Spinal cord (tissue), 10 donors: ENCODE measurements at places on chromosomes 6 and 20. TPM values are rescaled to one million over a fixed set of nuclear protein-coding genes. Genes with fewer than 3 reads are reported as not detected.
A peak's percentile ranks its signal among the peaks of the same experiment; 100 is the strongest.

Gene GABRR1
- not detected for total RNA-seq

Gene NRSN2
- total RNA-seq: 35.4 TPM

Gene TRIM40
- total RNA-seq: not detected

Gene HLA-DMB
- 22.3 TPM for total RNA-seq

Gene C6orf132
- total RNA-seq: 0.28 TPM

GRCh38 chr6:56802584-56802983 is 152.3 kb upstream of the BEND6 start:
- DNase-seq: peak; percentile 79

DNA sequence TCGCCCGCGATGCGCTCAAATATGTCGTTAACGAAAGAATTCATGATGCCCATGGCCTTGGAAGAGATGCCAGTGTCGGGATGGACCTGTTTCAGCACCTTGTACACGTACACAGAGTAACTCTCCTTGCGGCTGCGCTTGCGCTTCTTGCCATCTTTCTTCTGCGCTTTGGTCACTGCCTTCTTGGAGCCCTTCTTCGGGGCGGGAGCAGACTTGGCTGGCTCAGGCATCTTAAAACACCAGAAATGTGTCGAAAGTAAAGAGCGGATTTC is 36.4 kb downstream of the HFE start:
- DNase-seq: no peak

DNA sequence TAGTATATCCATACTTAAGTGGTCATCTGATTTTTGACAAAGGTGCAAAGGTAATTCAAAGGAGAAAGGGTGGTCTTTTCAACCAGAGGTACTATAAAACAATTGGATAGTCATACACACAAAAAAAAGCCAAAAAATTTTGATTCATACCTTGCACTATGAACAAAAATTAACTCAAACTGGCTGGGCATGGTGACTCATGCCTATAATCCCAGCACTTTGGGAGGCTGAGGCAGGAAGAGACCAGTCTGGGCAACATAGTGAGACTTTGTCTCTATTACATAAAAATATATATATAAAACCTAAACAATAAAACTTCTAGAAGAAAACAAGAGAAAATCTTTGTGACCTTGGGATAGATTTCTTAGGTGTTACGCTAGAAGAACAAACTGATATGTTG is 43.8 kb upstream of the ADIG start:
- DNase-seq: no peak

GRCh38 chr20:62133051-62133845 is 9.9 kb downstream of the PSMA7 start:
- DNase-seq: no peak

GRCh38 chr20:30487947-30488926 is 769.2 kb upstream of the DEFB115 start:
- DNase-seq: no peak

DNA sequence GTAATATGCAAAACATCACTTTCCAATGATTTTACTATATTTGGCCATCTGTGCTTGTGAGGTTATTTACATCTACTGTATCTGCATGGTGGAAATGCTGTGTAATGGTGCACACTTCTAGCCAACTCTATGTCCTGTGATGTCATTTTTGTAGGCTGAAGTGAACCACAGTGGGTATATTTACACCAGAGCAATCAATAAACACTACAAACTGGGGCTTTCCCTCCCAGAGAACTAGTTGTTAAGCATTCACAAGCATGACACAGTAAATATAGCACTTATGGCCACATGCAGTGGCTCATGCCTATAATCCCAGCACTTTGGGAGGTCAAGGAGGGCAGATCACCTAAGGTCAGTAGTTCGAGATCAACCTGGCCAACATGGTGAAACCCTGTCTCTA is 4.9 kb downstream of the SLC22A2 start:
- DNase-seq: no peak

- DNase-seq: no peak
Measured at GRCh38 chr6:74283532-74283931, 587.5 kb downstream of the CD109 start.

DNA sequence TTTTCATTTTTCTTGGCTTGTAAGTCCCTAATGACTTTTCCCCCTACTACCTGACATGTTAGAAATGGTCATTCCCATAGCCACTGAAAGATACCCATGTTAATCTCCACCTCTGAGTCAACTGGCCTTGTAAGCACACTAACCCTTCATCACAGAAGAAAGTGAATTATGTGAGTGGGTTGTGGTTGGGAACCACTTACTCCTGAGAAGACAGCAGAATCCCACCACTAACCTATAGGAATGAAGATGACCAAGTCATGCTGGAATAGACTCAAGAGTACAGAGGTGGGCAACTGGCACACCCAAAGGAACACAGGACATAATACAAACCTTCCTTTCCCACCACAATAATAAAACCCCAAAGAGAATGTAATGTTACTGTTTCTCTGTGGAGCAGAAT is 30.1 kb downstream of the RAMACL start:
- DNase-seq: no peak

GRCh38 chr6:55046869-55047422 is 127.4 kb upstream of the HCRTR2 start:
- DNase-seq: no peak

DNA sequence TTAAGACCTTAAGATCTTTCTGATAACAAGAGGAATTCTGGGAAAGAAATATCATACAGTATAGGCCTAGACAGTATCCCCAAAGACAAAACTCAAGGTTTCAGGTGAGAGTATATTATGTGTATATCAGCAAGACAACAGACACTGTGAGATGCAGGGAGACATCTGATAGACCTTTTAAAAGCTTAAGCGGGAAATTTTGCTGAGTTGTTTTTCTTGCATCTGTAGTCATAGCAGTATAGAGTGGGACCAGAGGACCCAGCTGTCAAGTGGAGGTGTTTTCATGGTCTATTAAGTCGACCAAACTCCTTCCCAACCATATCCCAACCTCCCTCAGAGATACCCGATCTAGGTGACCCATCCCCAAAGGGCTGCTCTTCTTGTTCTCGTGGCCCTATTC is 98.1 kb upstream of the THEMIS start:
- no peak for DNase-seq

GRCh38 chr6:131443514-131443913 is 129.5 kb upstream of the ARG1 start:
- no peak for DNase-seq

GRCh38 chr6:5059036-5059896 is 25.9 kb upstream of the PPP1R3G start:
- no peak for DNase-seq

- no peak for DNase-seq
Measured at GRCh38 chr20:34683667-34684066, 6.8 kb upstream of the PIGU start.

- no peak for DNase-seq
Measured at GRCh38 chr6:28356666-28357020, 6.9 kb downstream of the ZKSCAN3 start.
